Natural killer cell (primary cell): ENCODE measurements at places on chromosomes 4 and X. TPM values are rescaled to one million over a fixed set of nuclear protein-coding genes. Genes with fewer than 3 reads are reported as not detected.

DNA sequence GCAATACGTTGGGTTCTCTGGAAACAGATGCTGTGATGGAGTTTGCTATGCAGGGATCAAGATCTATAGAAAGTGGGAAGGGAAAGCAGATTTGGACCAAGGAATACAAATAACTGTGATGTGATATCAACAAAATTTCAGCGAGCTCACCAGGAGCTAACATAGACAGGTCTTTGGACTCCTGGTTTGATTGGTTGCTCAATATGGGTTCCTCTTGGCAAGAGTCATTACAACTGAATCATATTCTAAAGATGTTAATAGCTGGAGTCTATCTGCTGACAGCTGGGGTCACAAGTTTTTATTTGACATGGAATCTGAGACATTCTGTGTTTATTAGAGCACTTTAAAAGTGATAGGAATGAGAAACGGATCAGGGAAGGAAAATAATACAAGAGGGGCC is 637.6 kb upstream of the GNPDA2 start:
- no peak for DNase-seq

DNA sequence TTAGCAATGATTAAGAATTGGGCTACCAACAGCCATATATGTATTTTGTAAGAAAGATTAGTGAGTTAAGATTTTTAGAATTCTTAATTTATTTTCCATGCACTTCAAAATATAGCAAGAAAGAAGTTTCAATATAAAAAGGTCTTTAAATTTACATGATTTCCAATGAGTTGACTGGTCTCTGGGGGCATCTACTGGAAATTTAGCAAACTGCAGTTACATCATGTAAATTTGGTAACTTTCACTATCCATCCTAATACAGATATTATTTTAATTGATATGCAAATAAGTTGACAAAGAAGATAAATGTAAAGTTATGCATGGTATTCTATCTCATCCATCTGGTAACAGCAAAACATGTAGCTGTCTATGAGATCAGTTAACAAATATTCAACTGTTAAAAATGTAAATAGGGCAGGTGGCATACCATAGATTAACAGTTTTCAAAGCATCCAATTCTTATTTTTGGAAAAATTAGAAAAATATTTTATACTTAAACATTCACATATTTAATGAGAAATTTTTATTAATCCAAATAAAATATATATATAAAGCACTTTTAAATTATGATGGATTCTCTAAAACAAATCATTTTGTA is 29.1 kb downstream of the TTC29 start:
- DNase-seq: no peak

GRCh38 chr4:14620567-14621141 is 381.6 kb upstream of the CPEB2 start:
- no peak for DNase-seq

Gene ASB12
- 0.58 TPM for total RNA-seq

Gene SLC4A4
- 19.1 TPM for total RNA-seq

Gene CDK16
- 126 TPM for total RNA-seq

Gene FGFBP1
- not detected for total RNA-seq
